ENCODE measurements at places on chromosomes 1 and 21. TPM values are rescaled to one million over a fixed set of nuclear protein-coding genes. Genes with fewer than 3 reads are reported as not detected.

DNA sequence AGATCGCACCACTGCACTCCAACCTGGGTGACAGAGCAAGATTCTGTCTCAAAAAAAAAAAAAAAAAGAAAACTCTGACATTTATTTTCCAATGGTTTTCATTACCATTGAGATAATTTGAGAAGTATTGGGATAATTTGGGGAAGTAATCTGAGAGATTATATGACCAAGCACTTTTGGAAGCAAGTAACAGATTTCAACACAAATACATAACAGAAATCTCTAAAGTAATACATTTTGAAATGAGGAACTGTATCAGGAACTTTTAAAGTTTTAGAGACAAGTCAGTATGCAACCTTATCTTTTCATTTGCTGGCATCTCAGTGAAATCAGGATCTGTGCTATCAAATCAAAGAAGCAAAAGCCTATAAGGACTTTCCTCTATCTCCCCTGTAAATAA lies 25.4 kb upstream of the SLC16A1 start:
- H3K36me3 ChIP-seq, result no peaks in the 10 kb centered on the region
- no peak overlapping the region for H3K27ac ChIP-seq
- no peaks in the 10 kb centered on the region for H3K27me3 ChIP-seq
- H3K4me1 ChIP-seq, result peaks cover 33% of the 10 kb centered on the region
- H3K4me3 ChIP-seq, result no peak overlapping the region
- DNase-seq, result no peak

- no peak for DNase-seq
- no peak overlapping the region for H3K27ac ChIP-seq
- H3K36me3 ChIP-seq, result no peaks in the 10 kb centered on the region
- H3K4me1 ChIP-seq, result no peaks in the 10 kb centered on the region
- H3K4me3 ChIP-seq, result no peak overlapping the region
These were observed 152.0 kb upstream of the IGSF21 start for GRCh38 chr1:17955302-17956285.

GRCh38 chr21:34790834-34791233 lies 122.0 kb downstream of the CLIC6 start:
- H3K4me3 ChIP-seq, result no peak overlapping the region
- H3K27ac ChIP-seq, result no peak overlapping the region
- peaks cover 15% of the 10 kb centered on the region for H3K4me1 ChIP-seq
- peak; percentile 34 for DNase-seq
- no peaks in the 10 kb centered on the region for H3K36me3 ChIP-seq

- peaks cover 38% of the 10 kb centered on the region for H3K4me1 ChIP-seq
- no peak for DNase-seq
- H3K36me3 ChIP-seq, result peaks cover 19% of the 10 kb centered on the region
- H3K4me3 ChIP-seq, result no peak overlapping the region
- H3K27me3 ChIP-seq, result peaks cover 5% of the 10 kb centered on the region
- no peak overlapping the region for H3K27ac ChIP-seq
These were observed 5.1 kb downstream of the PRXL2B start for GRCh38 chr1:2591581-2592261.

DNA sequence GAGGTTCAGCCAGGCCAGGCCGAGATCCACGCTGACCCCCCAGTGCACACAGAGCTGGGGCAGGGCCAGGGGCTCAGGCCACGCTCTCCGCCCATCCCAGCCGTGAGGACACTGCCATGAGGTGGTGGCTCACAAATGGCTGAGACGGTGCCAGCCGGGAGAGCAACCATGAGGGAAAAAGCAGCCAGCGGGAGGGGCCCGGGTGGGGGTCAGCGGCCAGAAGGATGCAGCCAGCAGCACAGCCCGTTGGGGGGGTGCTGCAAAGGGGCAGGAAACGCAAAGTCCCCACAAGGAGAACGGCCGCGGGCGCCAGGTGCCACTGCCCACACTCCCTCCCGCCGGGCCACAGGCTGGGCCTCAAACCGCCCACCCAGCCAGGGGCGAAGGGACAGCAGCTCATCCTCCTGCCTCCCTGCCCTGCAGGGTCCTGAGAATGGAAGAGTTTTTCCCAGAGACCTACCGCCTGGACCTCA lies 8.3 kb downstream of the TTLL10 start:
- H3K27me3 ChIP-seq, result peaks cover 65% of the 10 kb centered on the region
- peaks cover 4% of the 10 kb centered on the region for H3K4me1 ChIP-seq
- no peak for DNase-seq
- no peaks in the 10 kb centered on the region for H3K36me3 ChIP-seq

- no peak overlapping the region for H3K27ac ChIP-seq
- peak; percentile 79 for DNase-seq
- no peaks in the 10 kb centered on the region for H3K4me1 ChIP-seq
- no peaks in the 10 kb centered on the region for H3K27me3 ChIP-seq
These were observed 405.0 kb upstream of the POU3F1 start for GRCh38 chr1:38451541-38451993.

- no peak overlapping the region for H3K27ac ChIP-seq
- no peak for DNase-seq
- H3K4me1 ChIP-seq, result no peaks in the 10 kb centered on the region
- no peaks in the 10 kb centered on the region for H3K36me3 ChIP-seq
- no peak overlapping the region for H3K4me3 ChIP-seq
These were observed 211.6 kb downstream of the LRRC40 start for GRCh38 chr1:69993810-69994209.

GRCh38 chr1:38997901-38998190 lies 6.8 kb downstream of the AKIRIN1 start:
- H3K4me1 ChIP-seq, result peaks cover 52% of the 10 kb centered on the region
- H3K27me3 ChIP-seq, result no peaks in the 10 kb centered on the region
- no peak for DNase-seq
- H3K27ac ChIP-seq, result peak overlapping the region; percentile 45
- peaks cover 63% of the 10 kb centered on the region for H3K36me3 ChIP-seq

- no peak overlapping the region for H3K27ac ChIP-seq
- peaks cover 22% of the 10 kb centered on the region for H3K4me1 ChIP-seq
These were observed 15.4 kb downstream of the ECHDC2 start for GRCh38 chr1:52906135-52906603.

GRCh38 chr1:108829498-108829916 lies 27.4 kb downstream of the AKNAD1 start:
- no peaks in the 10 kb centered on the region for H3K36me3 ChIP-seq
- no peaks in the 10 kb centered on the region for H3K27me3 ChIP-seq
- H3K27ac ChIP-seq, result peak overlapping the region; percentile 92
- peaks cover 61% of the 10 kb centered on the region for H3K4me1 ChIP-seq
- no peak overlapping the region for H3K4me3 ChIP-seq
- peak; percentile 86 for DNase-seq

DNA sequence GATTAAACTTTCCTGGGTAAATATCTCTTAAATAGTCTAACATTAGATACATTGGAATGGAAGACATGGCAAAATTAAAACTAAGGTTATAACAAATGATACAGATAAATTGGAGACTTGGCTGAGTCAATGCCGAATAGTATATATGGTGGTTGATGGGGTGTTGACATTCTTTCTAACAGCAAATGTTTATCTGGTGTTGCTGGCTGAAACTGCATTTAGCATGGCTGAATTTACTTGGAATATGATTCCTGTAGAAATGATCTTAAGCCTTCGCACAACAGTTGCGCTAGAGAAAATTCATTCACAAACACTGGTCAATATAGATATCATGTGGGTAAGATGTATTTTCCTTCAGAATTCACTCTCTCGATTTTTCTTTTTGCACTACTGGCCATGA lies 646.0 kb upstream of the CXADR start:
- no peaks in the 10 kb centered on the region for H3K36me3 ChIP-seq
- no peaks in the 10 kb centered on the region for H3K27me3 ChIP-seq
- no peak overlapping the region for H3K27ac ChIP-seq
- no peak overlapping the region for H3K4me3 ChIP-seq
- no peaks in the 10 kb centered on the region for H3K4me1 ChIP-seq

DNA sequence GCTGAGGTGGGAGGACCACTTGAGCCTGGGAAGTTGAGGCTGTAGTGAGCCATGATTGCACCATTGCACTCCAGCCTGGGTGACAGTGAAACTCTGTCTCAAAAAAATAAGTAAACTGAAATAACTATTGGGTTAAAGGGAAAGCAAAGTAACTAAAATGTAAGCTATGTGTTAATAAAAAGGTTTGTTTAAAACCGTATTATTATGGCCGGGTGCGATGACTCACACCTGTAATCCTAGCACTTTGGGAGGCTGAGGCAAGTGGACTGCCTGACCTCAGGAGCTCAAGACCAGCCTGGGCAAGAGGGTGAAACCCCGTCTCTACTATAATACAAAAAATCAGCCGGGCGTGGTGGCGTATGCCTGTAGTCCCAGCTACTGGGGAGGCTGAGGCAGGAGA lies 27.0 kb downstream of the NVL start:
- no peaks in the 10 kb centered on the region for H3K27me3 ChIP-seq
- no peak overlapping the region for H3K4me3 ChIP-seq
- peaks cover 46% of the 10 kb centered on the region for H3K36me3 ChIP-seq
- H3K27ac ChIP-seq, result no peak overlapping the region

DNA sequence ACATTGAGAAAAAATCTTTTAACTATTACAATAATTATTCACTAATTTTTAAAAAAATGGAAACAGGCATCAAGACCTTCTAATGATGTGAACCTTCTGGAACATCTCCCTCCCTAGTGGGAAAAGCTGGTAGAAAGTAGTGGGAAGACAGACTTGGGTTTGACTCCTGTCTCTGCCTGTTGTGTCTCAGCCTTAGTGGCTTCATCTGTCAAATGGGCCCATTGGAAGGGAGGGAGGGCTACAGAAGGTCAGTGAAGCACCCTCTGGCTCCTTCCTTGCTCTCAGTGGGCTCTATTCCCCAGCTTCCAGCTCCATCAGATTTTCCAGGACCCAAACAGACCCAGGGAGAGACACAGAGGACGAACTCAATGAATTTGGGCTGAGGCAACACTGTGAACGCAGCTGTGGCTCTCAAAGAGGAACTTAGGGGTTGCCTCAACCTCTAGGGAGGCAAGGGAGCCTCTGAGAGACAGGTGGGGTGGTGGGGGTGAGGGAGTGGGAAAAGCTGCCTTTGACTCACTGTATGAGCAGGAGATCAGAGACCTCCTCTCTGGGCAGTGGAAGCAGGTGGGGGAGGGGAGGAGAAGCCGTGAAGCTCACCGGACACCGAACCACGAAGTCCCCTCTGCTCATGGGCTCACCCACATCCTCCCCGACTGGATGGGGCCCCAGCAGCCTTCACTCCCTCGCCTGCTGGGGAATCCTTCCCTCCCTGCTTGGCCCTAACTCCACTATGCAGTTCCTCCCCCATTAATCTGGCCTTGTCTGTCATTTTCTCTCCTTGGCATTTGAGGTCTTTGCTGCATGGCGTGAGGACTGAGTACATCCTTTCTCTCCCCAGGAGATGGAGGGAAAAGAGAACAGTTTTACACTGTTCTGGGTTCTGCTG lies 4.5 kb downstream of the CNR2 start:
- H3K4me3 ChIP-seq, result no peak overlapping the region
- no peaks in the 10 kb centered on the region for H3K4me1 ChIP-seq
- H3K27ac ChIP-seq, result no peak overlapping the region
- no peaks in the 10 kb centered on the region for H3K27me3 ChIP-seq
- no peak for DNase-seq

PDZK1IP1 gene
- total RNA-seq, result not detected
